ENCODE measurements at places on chromosomes 7 and 10.

GRCh38 chr10:96271016-96271815 is at the start of gene BLNK:
Gene BLNK, minus strand, starts transcription at chr10:96271569. Its CDS starts 171 bp downstream, at chr10:96271398.
- no peak for DNase-seq

DNA sequence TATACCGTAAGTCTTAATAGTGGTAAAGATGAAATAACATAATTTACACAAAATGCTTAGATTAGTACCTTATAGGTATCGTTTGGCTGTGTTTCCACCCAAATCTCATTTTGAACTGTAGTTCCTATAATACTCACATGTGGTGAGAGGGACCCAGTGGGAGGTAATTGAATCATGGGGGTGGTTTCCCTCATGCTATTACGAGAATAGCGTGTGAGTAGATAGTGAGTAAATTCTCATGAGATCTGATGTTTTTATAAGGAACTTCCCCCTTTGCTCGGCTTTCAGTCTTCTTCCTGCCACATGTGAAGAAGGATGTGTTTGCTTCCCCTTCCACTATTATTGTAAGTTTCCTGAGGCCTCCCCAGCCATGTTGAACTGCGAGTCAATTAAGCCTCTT is 426.3 kb upstream of the POT1 start:
- DNase-seq = no peak

- no peak for DNase-seq
Observed at GRCh38 chr10:110700947-110701616, 56.9 kb downstream of the RBM20 start.

DNA sequence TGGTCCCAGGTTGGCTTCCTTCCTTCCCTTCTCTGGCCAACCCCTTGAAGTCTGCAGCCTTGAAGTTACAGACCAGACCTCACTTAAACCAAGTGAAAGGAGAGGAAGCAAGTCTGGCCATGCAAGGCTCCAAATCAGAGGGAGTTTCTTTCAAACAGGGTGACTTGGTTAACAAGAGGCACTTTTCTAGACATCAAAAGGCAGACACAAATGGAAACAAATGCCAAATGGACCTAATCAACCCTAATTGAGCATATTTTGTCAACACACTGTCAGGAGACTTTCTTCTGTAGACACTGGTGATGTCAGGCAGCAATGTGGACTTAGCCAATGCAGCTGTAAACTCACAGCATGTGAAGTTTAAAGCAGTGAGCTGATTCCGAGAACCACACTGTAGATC is 282.7 kb upstream of the FZD8 start:
- no peak for DNase-seq

- DNase-seq = no peak
Observed at GRCh38 chr7:104772405-104773345, 241.3 kb upstream of the KMT2E start.

GRCh38 chr10:101441541-101442455 is 87.8 kb downstream of the BTRC start:
- DNase-seq = peak; percentile 41

GRCh38 chr10:30114881-30115625 is 55.7 kb upstream of the JCAD start:
- no peak for DNase-seq

DNA sequence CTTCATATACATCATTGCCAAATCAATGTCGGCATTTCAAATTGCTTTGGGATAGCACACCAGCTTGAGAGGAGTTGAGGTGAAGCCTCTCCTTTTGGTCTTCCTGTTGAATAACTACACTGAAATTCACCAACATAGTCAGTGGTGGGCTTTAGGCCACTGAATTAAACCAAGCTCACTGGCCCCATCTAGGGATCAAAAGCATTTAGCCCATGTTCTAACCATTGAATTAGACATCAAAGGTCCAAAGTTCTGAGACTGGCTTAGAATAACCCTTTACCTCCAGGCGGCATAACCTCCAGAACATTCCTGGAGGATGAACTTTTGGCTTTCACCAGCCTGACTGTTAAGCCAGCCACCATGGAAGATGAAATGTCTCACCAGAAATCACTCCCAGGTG is 54.6 kb downstream of the BPGM start:
- DNase-seq = no peak

GRCh38 chr10:60522617-60523016 is 132.9 kb upstream of the ANK3 start:
- no peak for DNase-seq

DNA sequence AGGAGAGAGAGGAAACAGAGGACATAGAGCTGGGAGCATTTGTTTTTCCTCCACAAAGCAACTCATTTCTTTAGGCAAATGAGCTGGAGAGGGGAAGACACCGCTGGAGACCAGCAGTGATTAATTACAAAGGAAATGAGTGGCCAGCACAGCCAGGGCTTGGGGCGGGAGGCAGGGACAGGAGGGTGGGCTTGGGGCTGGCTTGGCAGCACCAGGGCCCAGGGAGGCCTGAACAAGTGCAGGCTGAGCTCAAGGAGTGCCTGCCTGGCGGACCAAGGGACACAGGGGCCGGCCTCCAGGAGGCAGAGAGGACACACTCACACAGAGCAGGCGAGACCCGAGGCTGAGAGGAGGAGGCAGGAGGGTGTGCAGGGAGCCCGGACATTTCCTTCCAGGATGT is 149.0 kb upstream of the UNC5B start:
- no peak for DNase-seq

DNA sequence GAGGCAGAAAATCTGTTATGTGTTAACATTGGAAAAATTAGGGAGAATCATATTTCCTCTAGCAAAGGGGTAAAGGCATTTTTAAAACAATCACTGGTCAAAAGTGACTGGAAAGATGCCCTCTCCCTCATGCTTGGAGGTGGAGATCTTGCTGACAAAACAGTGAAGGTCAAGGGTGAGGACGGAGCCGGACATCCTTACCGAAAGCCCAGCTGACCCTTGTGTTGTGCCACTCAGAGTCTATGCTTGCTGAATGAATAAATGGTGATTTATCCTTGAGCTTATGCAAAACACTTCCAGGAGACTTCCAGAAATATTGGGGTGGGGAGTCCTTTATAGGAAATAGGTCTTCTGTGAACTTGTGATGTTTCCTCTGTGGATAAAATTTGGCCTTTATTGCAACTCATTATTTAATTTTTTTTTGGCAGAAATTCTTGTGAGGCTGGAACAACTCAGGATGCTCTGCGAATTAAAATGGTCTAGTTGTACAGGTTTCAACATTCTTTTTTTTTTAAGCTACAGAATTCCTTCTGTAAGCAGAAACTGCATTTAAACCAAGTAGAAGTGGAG is 28.3 kb upstream of the ELMO1 start:
- DNase-seq = no peak

DNA sequence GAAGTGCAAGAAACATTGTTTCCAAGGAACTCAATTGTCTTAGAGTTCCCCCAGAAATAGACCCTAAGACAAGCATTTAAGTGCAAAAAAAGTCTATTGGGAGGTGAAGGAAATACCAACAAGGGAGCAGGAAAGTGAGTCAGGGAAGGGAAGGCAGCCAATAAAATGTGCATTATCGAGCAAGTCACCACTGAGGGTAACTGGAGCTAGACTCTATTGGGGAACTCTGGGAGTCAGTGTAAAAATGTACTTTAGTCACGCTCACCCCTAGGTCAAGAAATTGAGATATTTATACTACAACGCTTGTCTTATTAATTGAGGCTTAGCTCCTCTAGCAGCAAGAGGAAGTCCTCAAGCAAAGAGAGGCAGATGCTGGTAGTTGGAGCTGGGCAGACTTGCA is 137.7 kb downstream of the RTKN2 start:
- no peak for DNase-seq

GRCh38 chr7:36875794-36876193 is 151.5 kb upstream of the AOAH start:
- no peak for DNase-seq

GRCh38 chr7:76155938-76156337 is 45.8 kb upstream of the SRRM3 start:
- DNase-seq = no peak

DNA sequence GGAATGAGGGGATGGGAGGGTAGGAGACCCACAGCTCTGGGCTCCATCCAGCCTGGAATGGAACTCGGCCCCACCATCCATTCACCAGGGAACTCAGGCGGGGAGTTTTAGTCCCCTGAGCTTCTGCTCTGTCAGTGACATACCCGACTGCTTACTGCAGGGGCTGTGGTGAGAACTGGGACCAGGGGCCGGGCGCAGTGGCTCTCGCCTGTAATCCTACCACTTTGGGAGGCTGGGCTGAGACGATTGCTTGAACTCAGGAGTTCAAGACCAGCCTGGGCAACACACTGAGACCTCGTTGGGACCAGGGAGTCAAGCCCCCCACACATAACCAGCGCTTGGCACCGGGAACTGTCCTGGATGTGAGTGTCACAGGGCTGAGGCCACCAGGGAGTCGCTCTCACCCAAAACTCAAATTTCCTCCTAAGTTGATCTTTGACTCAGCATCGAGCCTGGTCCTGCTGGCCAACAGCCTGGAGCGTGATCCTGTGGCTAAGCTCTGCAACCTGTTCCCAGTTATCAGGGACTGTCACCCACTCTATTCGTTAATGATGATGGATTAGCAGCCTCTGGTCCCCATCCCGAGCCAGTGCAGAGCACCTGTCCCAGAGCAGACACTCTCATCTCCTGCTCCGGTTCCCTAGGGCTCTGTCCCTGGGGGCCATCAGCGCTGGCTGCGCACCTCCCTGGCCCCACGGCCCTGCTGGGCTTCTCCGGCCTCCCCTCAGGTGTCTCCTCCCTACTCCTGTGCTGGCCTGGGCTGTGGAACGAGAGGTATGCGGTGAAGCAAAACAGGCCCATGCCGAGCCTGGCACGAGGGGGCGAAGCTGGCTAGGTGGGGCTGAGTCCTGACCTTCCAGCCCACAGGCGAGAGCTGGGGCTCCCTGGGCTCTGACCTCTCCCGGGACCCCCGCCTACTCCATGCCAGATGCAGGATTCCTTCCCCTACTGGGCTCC is 902 bp upstream of the CLDN15 start:
- no peak for DNase-seq

GRCh38 chr10:13632440-13632839 is 45.7 kb downstream of the PRPF18 start:
- DNase-seq = no peak

DNA sequence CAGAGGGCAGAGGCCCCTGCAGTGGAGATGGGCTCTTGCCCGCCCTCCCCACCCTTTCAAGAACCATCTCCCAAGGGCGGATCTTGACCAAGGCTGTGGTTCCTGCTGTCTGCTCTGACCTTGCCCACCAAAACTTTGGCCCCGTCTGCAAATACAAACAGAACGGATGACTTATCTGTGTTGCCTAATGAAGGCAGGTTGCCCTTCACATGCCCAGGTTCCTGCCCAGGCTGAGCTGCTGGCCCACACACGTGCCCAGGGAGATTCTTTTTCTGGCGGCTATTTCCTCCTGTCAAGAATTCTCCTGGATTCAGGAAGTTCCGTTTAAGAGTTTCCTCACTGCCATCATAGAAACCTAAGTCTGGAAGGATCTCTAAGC is 78.3 kb downstream of the PROSER2 start:
- DNase-seq = no peak

- DNase-seq = no peak
Observed at GRCh38 chr7:138023618-138024342, 21.9 kb upstream of the CREB3L2 start.

- DNase-seq = no peak
Observed at GRCh38 chr10:26486304-26486703, 48.2 kb downstream of the APBB1IP start.

DNA sequence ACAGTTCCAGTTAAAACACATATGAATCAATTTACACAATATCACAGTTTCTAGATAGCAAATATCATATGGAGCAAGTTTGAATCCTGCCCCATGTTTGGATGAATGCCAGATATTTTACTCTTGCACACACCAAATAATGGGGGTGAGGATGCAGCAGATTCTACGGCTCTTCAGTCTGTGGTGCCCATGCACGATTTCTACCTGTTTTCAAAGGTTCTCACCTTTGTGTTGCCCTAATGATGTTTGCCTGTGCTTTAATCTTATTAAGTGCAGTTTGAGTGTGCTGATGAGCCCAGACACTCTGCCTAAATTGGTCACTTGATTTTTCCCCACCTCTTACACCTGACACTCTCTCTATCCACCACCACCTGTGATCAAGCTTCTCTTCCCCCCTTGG is 119.6 kb downstream of the NPY start:
- no peak for DNase-seq

DNA sequence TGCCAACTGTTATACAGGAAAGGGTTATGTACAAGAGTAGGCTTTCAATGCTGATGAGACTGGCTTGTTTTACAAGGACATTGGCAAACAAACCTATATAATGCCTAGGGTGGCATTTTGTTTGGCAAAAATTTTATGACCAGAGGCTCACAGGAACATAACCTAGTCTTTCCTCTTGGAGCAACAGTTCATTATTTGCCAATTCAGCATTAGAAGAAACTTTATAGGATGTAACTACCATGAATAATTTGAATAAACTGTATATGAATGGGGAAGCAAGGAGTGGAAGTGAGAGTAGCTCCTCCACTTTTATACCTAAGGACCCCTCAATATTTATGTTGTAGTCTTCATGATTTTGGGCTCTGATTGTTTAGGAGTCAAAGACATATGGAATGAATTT is 103.9 kb upstream of the WAC start:
- DNase-seq = no peak

DNA sequence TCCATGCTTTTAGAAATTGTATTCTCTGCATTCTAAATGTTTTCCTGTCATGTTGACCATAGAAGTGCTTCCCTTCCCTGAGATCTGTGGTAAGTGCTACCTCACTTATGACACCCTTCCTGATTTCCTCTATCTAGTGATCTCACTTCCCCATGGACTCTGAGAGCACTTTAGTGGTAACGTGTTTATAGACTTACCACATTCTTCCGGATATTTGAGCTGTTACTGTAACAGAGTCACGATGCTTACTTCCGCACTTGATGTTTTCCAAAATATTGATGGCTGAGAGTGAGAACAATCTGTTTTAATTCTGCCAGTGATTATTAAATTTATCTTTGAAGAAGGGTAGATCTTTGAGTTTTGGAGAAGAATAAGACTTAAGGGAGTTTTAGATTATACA is 60.1 kb upstream of the NAMPT start:
- no peak for DNase-seq

DNA sequence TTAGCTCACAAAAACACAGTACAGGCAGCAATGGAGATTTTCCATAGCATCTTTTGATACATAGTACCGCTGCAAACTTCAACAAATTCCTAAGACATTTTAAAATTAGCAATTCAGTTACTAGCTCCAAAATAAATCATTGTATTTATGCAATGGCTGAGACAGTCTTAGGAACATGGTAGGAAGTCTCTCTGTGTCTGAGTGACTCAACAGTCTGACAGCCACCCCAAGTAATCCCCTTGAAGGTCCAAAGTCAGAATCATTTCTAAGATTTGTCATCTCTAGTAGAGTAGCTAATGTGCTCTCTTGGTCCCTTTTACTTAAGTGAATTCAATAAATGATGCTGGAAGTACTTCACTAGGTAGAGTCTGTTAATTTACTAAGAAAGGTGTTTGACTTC is 93.8 kb upstream of the NOBOX start:
- no peak for DNase-seq

GRCh38 chr10:32893434-32893833 is 64.6 kb downstream of the ITGB1 start:
- DNase-seq = no peak

Data from C1 segment of cervical spinal cord (tissue), 14 donors.